ENCODE measurements at places on chromosomes 1 and 21. TPM values are rescaled to one million over a fixed set of nuclear protein-coding genes. Genes with fewer than 3 reads are reported as not detected.

DNA sequence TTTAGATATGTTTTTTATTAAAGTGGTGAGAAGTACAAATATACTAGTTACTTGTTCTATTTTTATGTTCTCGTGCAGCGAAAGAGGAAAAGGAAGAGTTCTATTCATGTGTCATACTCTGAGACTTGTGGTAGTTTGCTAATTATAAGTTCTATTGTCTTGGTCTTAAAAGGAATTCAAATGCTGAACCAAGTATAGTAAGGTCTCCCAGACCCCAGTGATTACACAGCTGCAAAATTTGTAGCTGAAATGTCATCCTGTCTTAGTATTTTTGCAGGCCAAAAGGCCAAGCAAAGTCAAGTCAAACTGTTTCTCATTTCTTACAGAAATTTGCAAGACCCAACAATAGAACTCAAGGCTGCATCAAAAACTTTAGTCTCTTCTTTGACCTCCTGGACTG is 268.7 kb downstream of the CHRM3 start:
- H3K4me1 ChIP-seq, result no peaks in the 10 kb centered on the region
- no peaks in the 10 kb centered on the region for H3K27me3 ChIP-seq
- no peak overlapping the region for H3K27ac ChIP-seq
- H3K4me3 ChIP-seq, result no peak overlapping the region
- H3K36me3 ChIP-seq, result no peaks in the 10 kb centered on the region

DNA sequence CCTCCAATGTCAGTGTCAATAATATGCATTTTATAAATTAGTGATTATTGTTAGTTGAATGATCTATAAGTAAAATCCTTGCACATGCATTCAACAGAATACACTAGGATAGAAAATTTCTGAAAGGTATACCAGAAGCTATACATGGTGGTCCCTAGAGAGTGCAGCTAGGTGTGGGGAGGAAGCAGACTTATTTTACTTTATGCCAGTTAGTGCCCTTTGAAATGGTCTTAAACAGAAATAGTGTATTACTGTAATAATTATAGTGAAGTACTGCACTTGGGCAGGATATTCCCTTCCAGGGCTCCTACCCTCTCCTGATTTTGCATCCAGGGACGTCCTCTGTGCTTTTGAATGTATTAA is 23.2 kb upstream of the WDR26 start:
- H3K4me3 ChIP-seq, result no peak overlapping the region
- DNase-seq, result no peak
- peaks cover 11% of the 10 kb centered on the region for H3K4me1 ChIP-seq
- no peaks in the 10 kb centered on the region for H3K27me3 ChIP-seq
- no peaks in the 10 kb centered on the region for H3K36me3 ChIP-seq
- no peak overlapping the region for H3K27ac ChIP-seq

DNA sequence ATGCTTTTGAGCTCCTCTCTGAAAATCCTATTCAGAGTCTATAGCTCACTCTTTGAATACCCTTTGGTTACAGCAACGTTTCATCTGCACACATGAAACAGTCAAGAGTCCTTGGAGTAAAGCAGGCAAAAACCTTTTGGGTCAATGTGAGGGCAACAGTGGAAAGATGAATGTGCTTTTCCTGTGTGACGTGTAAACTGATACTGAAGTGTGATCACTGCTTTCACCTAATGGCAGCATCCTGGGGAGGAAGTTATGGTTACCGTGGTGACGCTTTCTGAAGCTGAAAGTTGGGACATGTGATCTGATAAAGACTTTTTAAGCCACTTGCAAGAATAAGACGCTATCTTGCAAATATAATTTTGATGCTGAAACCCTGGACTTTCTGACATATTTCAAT is 160.0 kb downstream of the SEC16B start:
- DNase-seq, result no peak
- no peak overlapping the region for H3K27ac ChIP-seq
- H3K27me3 ChIP-seq, result no peaks in the 10 kb centered on the region
- H3K4me3 ChIP-seq, result no peak overlapping the region
- no peaks in the 10 kb centered on the region for H3K4me1 ChIP-seq

DNA sequence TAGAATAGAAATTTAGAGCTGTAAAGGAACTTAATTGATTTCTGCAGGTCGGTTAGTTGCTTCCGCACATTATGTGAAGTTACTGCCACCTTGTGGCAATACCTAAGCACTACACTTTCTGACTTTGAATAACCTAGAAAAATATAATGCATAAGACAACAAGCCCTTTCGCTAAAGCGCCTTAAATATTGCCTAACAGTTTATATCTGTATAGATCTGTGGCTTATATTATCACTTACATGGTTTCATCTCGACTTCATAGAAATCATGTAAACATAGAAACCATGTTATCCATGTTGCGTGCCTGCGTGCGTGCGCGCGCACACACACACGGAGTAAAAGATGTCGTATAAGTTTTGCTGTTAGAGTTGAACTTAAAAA is 10.9 kb upstream of the IFI16 start:
- peak overlapping the region; percentile 83 for H3K4me3 ChIP-seq
- DNase-seq, result peak; percentile 78
- peak overlapping the region; percentile 95 for H3K27ac ChIP-seq
- H3K4me1 ChIP-seq, result peaks cover 17% of the 10 kb centered on the region
- no peaks in the 10 kb centered on the region for H3K36me3 ChIP-seq

- H3K27me3 ChIP-seq, result no peaks in the 10 kb centered on the region
- DNase-seq, result peak; percentile 20
- no peaks in the 10 kb centered on the region for H3K36me3 ChIP-seq
- H3K4me3 ChIP-seq, result no peak overlapping the region
- H3K4me1 ChIP-seq, result peaks cover 13% of the 10 kb centered on the region
Measured at GRCh38 chr1:63955370-63956145, 181.7 kb downstream of the ROR1 start.

- H3K4me3 ChIP-seq, result no peak overlapping the region
- H3K36me3 ChIP-seq, result no peaks in the 10 kb centered on the region
- no peaks in the 10 kb centered on the region for H3K27me3 ChIP-seq
Measured at GRCh38 chr21:37055271-37055855, 17.5 kb downstream of the PIGP start.

- H3K27me3 ChIP-seq, result no peaks in the 10 kb centered on the region
- no peak for DNase-seq
- peaks cover 56% of the 10 kb centered on the region for H3K36me3 ChIP-seq
- no peak overlapping the region for H3K4me3 ChIP-seq
- peaks cover 7% of the 10 kb centered on the region for H3K4me1 ChIP-seq
- H3K27ac ChIP-seq, result no peak overlapping the region
Measured at GRCh38 chr21:46111193-46111571, 13.3 kb downstream of the COL6A2 start.

- peaks cover 9% of the 10 kb centered on the region for H3K4me1 ChIP-seq
- DNase-seq, result no peak
- H3K27ac ChIP-seq, result no peak overlapping the region
- H3K4me3 ChIP-seq, result no peak overlapping the region
- H3K27me3 ChIP-seq, result no peaks in the 10 kb centered on the region
- 0 out of 2 replicates have a peak, but pooled peaks cover 2% of the 10 kb centered on the region for H3K36me3 ChIP-seq
Measured at GRCh38 chr1:225876900-225877510, 5.2 kb downstream of the TMEM63A start.

- no peaks in the 10 kb centered on the region for H3K27me3 ChIP-seq
- H3K4me3 ChIP-seq, result peak overlapping the region; percentile 84
- peak overlapping the region; percentile 68 for H3K27ac ChIP-seq
- no peaks in the 10 kb centered on the region for H3K36me3 ChIP-seq
- H3K4me1 ChIP-seq, result peaks cover 15% of the 10 kb centered on the region
- peak; percentile 91 for DNase-seq
Measured at GRCh38 chr1:65067491-65068201, 80.4 kb upstream of the AK4 start.

GRCh38 chr1:100440075-100440809 is 87.9 kb downstream of the CDC14A start:
- DNase-seq, result no peak
- H3K27me3 ChIP-seq, result no peaks in the 10 kb centered on the region
- H3K36me3 ChIP-seq, result no peaks in the 10 kb centered on the region
- no peaks in the 10 kb centered on the region for H3K4me1 ChIP-seq

Gene ZNF124
- polyA plus RNA-seq, result 2.8 TPM

Gene CYP2J2
- polyA plus RNA-seq, result not detected

Gene SLAMF1
- not detected for polyA plus RNA-seq

Gene LENEP
- polyA plus RNA-seq, result not detected

Gene LMOD1
- 6.1 TPM for polyA plus RNA-seq

Gene PCAT6
- polyA plus RNA-seq, result 13.9 TPM

Data from GM23248 (cell line).